Activated naive CD8-positive, alpha-beta T cell treated with anti-CD3 and anti-CD28 coated beads, Interleukin-2, amount 10 ng/mL, durations not matched to agents 7 days and 5 days (primary cell): ENCODE measurements at places on chromosomes 4 and X. TPM values are rescaled to one million over a fixed set of nuclear protein-coding genes. Genes with fewer than 3 reads are reported as not detected.

Gene RBBP7
- 150 TPM for total RNA-seq

Gene PF4V1
- total RNA-seq = not detected

Gene VCX2
- not detected for total RNA-seq

Gene OPRPN
- total RNA-seq = not detected

Gene PRKG2
- 1.2 TPM for total RNA-seq

Gene CAPN6
- total RNA-seq = not detected

Gene ASMT
- not detected for total RNA-seq

Gene FAM47B
- total RNA-seq = not detected

Gene UGT2B11
- total RNA-seq = not detected

Gene SMIM10
- total RNA-seq = 0.65 TPM

Gene PGRMC2
- 47.1 TPM for total RNA-seq

Gene CT45A1
- not detected for total RNA-seq

Gene CSAG1
- not detected for total RNA-seq
